Stimulated activated CD4-positive, alpha-beta T cell treated with anti-CD3 and anti-CD28 coated beads, Interleukin-15, amount 100 ng/mL, for 1 hour (primary cell): ENCODE measurements at places on chromosomes 16 and 17.

- no peak for DNase-seq
Measured at GRCh38 chr17:66493283-66494019, 191.0 kb downstream of the PRKCA start.

DNA sequence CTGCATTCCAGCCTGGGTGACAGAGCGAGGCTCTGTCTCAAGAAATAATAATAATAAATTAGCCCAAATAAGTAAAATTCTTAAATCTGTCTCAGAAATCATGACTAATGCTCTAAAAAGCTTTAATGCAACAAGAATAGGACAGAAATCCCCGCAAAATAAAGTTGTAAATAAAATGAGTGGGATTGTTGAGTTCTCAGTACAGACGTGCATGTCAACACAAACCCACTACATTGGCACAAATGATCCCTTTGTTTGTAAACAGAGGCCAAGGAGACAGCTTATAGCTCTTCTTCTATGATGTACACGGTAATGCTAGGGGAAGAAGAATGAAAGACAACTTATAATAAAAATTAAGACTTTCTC is 6.0 kb downstream of the STAT5B start:
- DNase-seq, result no peak

DNA sequence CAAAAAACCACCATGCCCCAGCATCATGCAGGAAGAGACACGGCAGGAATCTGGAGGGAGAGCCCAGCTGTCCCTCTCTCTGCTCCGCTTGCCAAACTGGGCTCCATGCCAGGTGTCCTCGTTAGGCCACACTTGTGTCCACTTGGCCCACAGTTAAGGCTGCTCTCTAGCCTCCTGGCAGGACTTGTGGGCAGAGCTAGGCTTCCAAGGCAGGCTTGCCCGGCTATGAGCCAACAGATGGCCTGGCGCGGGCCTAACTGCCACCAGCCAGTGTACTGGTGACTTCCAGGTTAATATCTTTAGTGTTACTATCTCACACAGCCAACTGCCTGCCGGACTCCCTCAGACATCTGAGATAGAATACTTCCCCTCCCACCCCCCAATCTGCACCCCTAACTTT is 10.6 kb downstream of the ATP6V0D1 start:
- no peak for DNase-seq

GRCh38 chr17:32266389-32267301 is 1.0 kb downstream of the RHBDL3 start:
- DNase-seq, result no peak

DNA sequence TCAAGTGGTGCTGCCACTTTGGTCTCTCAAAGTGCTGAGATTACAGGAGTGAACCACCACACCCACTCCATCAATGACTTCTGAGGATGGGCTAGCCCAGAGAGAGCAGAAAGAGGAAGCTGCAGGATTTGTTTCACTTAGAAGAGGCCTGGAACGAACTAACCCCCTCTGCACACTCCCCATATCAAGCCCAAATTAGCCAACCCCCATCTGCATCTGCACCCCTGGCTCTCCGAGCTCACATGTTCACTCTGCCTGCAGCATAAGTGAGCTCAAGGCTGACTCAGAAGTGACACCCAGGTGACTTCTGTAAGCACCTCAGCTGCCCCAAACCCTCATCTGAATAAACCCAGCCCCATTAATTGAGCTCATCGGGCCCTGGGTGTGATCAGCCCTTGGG is 4.8 kb downstream of the SCNN1G start:
- no peak for DNase-seq

- DNase-seq, result no peak
Measured at GRCh38 chr16:69107316-69107962, 2.0 kb downstream of the HAS3 start.

DNA sequence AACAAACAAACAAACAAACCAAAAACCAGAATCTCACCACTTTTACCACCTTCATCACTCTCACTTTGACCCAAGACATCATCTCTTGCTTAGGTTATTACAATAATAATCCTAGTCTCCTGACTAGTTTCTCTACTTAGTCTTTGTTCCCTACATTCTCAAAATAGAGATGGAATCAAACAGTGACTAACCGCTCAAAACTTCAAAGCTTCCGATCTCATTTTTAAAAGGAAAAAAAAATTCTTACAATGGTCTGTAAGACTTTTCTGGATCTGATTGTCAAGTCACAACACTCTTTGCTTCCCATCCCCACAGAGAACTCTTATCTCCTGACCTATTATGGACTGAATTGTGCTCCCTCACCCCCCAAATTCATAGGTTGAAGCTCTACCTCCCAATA is 60.9 kb downstream of the SPAG9 start:
- DNase-seq, result no peak

GRCh38 chr17:49292901-49293300 is 62.3 kb upstream of the PHOSPHO1 start:
- no peak for DNase-seq

DNA sequence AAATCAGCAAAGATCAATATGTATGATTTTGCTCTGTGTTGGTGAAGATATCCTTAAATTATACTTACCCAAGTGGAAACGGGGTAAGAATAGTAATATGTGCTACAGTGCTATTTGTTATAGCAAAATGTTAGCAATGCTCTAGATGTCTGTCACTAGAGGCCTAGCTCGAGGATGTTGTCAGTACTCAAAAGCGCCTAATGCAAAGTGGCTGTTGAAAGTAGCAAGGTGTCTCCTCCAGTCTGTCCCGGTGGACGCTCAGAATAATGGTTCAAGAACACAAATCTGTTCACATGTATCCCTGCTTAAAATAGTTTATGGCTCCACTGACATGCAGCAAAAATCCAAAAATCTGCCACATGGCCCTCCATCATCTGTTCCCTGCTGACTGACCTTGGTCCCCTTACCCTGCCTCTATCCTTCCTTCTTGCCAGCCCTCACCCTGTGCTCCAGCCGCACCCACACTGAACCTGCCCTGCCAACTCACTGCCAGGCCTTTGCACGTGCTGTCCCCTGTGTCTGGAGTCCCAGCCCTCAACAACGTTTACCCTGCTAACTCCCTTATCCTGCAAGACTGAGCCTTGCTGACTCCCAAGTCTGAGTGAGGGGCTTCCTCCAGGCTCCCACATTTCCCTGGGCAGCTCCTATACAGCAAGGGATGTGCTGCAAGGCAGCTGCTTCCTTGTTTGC is 9.6 kb upstream of the RNF112 start:
- no peak for DNase-seq

DNA sequence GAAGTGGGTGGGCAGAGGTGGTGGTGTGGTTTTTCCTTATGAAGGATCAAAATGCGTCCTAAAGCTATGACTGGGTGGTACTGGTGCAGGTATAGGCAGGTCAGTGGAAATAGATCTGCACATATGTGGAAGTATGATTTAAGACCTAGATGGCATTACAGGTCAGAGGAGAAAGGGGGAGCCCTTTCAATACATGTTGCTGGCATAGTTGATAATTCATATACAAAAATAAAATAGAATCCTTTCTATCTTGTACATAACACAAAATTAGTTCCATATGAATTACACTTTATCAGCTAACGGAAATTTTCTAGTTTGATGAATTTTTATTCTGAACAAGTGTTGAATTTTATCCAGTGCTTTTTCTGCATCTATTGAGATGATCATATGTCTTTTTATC is 20.8 kb upstream of the PIK3R5 start:
- no peak for DNase-seq

DNA sequence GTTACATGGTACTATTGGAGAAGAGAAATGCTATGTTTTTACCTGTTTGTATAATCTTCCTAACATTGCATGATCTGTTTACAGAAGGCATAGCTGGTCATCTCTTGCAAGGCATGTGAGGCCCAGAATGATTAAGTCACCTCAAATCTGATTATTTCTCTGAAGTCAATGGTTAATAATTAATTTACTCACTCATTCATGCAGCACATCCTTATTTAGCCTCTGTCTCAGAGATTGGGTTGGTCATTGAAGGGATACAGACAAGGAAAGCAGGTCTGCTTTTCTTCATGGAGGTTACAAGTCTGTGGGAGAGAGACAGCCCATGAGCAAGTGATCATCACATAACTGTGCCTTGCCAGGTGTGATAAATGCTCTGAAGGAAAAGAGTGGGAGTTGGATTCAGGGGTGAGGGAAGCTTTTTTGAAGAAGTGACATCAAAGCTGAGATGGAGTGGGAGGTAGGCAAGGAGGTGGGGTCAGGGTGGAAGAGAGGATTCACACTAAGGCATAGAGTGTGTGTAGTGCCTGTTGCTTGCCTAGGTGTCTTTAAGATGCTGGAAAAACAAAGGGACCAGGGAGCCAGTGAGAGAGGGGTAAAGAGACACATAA is 16.3 kb upstream of the RBFOX1 start:
- DNase-seq, result no peak

GRCh38 chr17:66775881-66776400 is 59.0 kb upstream of the CACNG5 start:
- no peak for DNase-seq

- no peak for DNase-seq
Measured at GRCh38 chr17:49219987-49220386, 9.5 kb downstream of the ABI3 start.

DNA sequence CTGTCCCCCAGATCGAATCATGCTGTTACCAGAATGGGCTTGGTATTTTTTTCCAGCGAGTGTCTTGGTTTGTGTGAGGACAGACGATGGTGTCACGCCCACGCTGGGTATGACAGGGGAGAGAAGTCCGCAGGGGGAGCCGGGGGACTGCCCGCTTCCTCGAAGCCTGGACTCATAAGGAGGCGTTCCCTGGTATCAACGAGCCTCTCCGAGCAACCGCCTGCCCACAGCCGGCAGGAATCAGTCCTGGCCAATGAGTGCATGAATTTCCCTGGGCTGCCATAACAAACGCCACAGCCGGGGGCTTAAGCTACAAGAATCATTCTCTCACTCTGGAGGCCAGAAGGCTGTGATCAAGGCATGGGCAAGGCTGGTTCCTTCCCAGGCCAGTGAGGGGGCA is 26.1 kb upstream of the JPH3 start:
- no peak for DNase-seq

DNA sequence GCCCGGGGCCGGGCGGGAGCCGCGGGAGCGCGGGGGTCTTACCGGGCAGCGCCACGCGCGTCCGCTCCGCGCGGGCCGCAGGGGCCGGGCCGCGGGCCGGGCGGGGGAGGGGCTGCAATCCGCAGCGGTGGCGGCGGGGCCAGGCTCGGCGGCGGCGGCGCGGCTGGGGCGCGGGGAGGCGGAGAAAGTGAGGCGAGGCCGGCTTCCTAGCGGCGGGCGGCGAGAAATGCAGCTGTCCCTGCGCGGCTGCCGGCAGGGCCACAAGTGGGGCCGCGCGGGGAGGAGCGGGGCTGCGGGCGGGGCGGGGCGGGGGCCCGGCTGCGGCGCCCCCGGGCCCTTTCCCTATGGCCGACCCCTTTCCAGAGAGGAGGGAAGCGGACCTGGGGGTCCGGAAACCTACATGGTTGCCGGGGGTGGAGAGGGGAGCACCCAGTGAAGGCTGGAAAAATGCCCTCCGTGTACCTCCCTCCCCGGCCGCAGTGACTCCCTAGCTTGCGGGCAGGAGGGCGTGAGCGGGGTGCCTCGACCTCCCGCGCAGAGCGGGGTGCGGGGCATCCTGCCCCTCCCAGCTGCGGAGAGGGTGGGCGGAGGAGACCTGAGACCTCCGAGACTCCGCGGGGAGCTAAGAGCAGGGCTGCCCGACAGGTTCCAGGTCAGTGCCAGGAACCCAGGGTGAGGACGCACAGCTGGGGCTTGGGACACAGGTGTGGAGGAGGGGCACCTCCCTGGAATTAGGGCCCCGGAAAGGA is at the start of gene CUEDC1:
TSS of gene CUEDC1 (minus strand) at position 230 of the 749 bp plus-strand sequence. CDS start 69,848 bp downstream, outside the sequence.
- DNase-seq, result peak; percentile 60

DNA sequence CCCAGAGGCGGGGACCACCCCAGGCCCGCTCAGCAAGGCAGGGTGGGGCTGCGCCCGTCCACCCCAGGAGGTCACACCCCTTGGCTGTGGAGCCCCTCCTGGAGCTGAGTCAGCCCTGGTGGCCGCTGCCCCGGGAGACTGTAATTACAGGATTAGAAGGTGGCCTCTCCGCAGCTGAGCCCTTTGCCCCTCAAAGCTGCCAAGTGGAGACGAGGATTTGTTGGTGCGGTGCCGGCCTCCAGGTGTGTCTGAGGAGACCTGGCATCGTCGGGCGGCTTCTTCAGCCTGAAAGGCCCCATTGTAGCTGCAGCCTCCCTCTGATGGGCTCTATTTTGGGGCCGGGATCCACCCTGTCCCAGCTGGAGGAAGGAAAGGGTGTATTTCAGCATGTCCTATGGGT is 22.7 kb upstream of the SPNS2 start:
- DNase-seq, result no peak

- DNase-seq, result no peak
Measured at GRCh38 chr16:75225678-75226515, 7.1 kb downstream of the CTRB1 start.

DNA sequence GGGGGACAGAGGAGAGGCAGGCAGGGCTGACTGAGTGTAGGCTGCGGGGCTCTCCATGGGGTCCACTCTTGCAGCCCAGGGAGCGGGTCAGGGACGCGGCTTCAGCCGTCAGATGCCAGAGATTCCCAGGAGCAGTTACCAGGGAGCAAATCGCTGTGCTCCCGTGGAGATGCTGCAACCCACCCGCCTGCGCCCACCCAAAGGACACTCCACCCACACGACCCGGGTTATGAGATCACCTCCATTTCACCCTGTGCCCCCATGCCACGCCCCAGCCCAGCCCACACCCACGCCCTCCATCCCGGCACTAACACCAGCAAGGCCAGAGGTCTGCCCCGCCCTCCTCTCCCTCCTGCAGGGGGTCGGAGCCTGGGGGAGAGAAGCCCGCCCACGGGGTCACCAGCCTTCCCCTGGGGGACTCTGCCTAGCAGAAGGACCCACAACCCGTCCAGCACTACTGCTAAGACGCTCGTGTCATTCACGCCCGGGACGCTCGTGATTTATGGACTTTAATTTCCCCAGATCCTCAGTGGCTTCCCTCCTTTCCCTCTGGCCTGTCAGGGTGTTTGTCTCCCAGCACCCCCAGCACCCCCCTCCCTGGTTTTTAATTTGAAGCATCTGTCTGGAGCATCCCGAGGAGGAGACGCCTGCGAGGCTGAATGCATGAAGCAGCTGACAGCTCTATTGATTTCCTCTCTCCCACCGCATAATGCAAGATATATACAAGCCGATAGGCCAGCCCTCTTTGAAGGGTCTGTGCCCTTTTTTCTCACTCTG is 6.7 kb upstream of the RPL38 start:
- DNase-seq, result no peak
